ENCODE measurements at places on chromosomes 4 and X. TPM values are rescaled to one million over a fixed set of nuclear protein-coding genes. Genes with fewer than 3 reads are reported as not detected.

Gene CACNA1F
- 0.15 TPM for total RNA-seq

Gene FHDC1
- 0.06 TPM for total RNA-seq

Gene SMARCA1
- 0.06 TPM for total RNA-seq

Gene UGT2A1
- total RNA-seq: not detected

Gene BEX2
- total RNA-seq: 8.2 TPM

Gene ARHGEF38
- not detected for total RNA-seq

Gene GUCY1A1
- total RNA-seq: 0.11 TPM

Gene MAGEB1
- total RNA-seq: not detected

Gene SPACA5
- not detected for total RNA-seq

Gene ARHGAP6
- total RNA-seq: not detected

Gene PLAC1
- not detected for total RNA-seq
